ENCODE measurements at places on chromosomes 4 and X.

- DNase-seq, result no peak
These were observed 146.5 kb upstream of the PCDH18 start for GRCh38 chr4:137678796-137679195.

- DNase-seq, result no peak
These were observed 91.8 kb upstream of the HPRT1 start for GRCh38 chrX:134368126-134368525.

DNA sequence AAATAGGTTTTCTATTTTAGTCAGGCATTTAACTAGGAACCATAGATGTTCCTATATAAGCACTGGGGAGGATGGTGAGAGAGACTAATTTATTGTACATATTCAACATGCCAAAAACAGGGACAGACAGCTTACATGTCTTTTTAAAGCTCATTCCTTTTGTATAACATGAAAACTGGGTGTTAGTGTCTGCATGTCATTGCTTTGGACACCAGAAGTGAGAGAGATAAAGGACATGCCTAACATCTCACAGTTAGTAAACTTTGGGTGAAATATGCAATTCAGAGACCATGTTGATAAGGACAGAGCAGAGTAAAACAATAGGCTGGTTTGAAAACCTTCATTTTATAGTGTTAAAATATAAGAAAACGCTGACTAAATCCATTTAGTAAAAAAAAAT is 860.0 kb upstream of the LCORL start:
- DNase-seq, result no peak

- DNase-seq, result no peak
These were observed 68.7 kb downstream of the ENPP6 start for GRCh38 chr4:184148738-184149637.

DNA sequence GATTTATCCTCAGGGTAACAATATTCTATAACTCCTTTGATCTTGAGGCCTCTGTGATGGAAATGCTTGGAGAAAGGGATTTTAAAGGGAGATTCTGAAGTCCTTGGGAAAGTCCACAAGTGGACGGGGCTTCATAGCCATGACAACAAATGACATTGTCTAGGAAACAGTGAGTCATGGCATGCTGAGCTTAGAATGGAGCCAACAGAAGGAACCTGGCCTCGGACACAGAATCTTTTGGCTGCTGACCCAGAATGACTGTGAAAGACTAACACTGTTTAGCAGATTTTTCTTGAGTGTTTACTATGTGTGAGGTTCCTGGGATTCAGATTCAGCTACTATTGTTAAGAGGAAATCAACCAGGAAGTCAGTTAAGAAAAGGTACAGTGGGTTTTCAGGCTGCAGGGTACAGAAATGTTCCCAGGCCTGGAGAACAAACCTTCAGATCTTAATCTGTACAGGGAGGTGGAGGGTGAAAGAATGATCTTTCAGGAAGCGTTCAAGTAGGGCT is 18.1 kb upstream of the CXCL2 start:
- no peak for DNase-seq

DNA sequence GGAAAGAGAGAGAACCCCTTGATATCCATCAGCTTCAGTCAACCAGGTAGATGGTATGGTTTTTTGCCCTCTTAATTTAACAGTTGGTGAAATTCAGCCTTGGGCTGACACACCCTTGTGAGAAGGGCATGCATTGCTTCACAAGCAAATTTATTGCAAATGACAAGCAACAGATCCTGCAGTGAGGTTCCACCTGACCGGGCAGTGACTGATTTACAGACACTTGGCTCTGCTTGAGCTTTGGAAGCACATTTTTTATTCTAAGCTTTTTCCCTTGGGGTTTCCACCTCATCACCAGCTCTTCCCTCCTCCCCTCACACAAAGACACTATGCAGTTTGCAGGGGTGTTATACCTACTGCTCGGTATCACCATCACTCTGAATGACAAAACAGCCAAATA is 28.3 kb upstream of the SERTM2 start:
- DNase-seq, result no peak

DNA sequence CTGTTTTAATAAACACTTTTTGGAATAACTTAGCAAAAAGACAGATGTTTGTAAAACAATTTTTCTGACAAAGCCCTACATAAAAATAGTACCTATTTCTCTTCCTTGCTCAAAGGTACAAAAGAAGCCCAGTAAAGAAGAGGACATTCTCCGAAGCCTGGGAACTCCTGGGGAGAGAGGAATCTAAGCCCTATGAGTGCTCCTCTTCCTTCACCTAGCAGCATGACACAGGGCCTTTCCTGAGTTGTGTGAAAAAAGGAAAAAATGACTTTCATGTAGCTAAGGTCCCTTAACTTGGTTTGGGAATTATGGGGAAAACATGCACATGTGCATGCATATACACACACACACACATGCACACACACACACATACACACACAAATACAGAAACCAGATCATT is 586.9 kb downstream of the TMA16 start:
- no peak for DNase-seq

DNA sequence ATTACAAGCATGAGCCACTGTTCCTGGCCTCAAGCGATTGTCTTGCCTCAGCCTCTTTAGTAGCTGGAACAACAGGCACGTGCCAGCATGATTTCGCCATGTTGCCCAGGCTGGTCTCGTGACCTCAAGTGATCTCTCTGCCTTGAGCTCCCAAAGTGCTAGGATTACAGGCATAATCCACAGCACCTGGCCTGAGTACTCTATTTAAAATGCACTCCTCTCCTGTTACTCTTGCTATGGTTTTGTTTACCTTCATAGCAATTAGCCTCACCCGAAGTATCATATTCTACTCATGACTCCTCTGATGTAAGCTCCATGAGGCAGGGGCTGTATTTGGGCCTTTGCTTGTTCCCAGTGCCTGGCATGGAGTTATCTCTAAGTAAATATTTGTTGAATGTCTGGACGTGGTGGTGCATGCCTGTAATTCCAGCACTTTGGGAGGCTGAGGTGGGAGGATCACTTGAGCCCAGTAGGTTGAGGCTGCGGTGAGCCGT is 92.5 kb upstream of the SLC34A2 start:
- DNase-seq, result no peak

DNA sequence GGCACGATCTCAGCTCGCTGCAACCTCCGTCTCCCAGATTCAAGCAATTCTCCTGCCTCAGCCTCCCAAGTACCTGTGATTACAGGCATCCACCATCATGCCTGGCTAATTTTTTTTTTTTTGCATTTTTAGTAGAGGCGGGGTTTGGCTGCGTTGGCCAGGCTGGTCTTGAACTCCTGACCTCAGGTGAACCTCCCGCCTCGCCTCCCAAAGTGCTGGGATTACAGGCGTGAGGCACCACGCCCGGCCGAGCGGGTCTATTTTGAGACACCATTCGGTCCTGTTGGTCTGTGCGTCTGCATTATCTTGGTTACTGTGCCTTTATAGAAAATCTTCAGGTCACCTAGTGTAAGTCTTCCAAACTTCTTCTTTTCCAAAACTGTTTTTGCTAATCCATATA is 21.7 kb upstream of the RGS12 start:
- no peak for DNase-seq

GRCh38 chr4:143654571-143654970 is 45.9 kb downstream of the FREM3 start:
- no peak for DNase-seq

GRCh38 chrX:64571011-64571410 is 175.8 kb upstream of the MTMR8 start:
- DNase-seq, result no peak

DNA sequence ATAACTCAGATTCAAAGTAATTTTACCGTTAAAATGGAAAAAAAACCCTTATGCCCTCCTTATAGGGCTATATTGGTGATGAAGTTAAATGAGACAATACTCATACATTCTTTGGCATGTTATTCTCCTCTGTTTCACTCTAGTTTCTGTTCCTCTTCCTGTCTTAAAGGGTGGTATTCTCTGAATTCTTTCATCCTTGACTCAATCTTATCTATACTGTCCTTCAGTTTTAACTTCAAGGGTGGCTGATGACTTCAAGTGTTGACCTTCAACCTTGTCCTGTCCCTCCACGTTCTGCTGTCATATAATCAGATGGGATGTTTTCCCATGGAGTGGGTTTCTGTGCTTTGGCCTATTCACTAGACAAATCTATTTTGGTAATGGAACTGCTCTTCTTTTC is 44.0 kb downstream of the ZNF518B start:
- no peak for DNase-seq

GRCh38 chr4:87192145-87192919 is 28.1 kb downstream of the KLHL8 start:
- DNase-seq, result no peak

DNA sequence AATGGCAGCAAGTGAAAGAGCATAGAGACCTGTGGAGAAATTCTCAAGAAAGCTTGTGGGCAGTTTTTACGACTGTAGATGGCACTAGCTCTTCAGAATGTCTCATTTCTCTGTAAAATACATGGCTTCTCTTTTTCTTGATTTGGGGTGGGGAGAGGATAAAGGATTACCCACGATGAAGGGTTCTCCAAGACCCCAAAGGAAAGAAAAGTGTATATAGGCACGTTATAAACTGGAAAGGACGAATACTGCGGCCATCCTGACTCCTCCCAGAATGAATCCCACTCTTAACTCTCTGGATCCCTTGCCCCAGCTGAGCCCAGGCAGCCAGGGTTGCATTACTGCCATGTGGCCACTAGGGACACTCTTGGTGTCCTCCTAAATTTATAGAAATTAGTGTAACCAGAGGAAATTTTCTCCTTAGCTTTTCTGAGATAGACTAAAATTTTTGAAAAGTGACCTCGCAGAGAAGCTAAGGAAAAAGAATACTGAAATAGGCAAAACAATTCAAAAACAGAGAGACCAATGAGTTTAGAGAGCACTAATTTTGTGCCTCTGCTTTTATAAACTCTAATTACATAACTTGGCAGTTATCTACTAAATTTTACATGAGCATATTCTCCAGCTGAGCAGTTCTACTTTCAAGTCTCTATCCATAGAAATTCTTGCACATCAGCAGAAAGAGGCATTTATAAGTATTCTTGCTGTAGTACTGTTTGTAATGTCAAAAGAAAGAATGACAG is 37.8 kb upstream of the PCDH19 start:
- DNase-seq, result no peak

- no peak for DNase-seq
These were observed 4.8 kb downstream of the CPE start for GRCh38 chr4:165383591-165384073.

DNA sequence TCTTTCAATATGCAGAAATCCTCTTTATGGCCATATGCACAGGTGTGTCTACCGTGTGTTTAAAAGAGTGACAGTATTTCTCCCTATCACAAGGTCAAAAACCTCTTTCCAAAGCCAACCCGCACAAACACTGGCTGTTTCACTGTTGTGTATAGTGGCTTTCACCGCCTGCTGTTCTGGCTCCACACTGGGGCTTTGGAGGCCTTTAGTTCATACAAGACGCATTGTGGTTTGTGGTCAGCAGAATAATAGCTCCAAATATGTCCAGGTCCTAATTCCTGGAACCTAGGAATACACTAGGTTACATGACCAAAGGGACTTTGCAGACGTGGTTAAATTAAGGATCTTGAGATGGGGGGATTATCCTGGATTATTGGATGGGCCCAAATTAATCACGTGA is 40.7 kb upstream of the FAM9A start:
- DNase-seq, result no peak

GRCh38 chrX:69104756-69105434 is 60.4 kb downstream of the PJA1 start:
- no peak for DNase-seq

GRCh38 chrX:123971982-123972381 is 10.5 kb downstream of the STAG2 start:
- DNase-seq, result no peak

GRCh38 chr4:121454251-121454979 is 73.6 kb upstream of the QRFPR start:
- DNase-seq, result no peak
